Brain (organoid and tissue), 16 donors: ENCODE measurements at places on chromosomes 7 and 10. TPM values are rescaled to one million over a fixed set of nuclear protein-coding genes. Genes with fewer than 3 reads are reported as not detected.

DNA sequence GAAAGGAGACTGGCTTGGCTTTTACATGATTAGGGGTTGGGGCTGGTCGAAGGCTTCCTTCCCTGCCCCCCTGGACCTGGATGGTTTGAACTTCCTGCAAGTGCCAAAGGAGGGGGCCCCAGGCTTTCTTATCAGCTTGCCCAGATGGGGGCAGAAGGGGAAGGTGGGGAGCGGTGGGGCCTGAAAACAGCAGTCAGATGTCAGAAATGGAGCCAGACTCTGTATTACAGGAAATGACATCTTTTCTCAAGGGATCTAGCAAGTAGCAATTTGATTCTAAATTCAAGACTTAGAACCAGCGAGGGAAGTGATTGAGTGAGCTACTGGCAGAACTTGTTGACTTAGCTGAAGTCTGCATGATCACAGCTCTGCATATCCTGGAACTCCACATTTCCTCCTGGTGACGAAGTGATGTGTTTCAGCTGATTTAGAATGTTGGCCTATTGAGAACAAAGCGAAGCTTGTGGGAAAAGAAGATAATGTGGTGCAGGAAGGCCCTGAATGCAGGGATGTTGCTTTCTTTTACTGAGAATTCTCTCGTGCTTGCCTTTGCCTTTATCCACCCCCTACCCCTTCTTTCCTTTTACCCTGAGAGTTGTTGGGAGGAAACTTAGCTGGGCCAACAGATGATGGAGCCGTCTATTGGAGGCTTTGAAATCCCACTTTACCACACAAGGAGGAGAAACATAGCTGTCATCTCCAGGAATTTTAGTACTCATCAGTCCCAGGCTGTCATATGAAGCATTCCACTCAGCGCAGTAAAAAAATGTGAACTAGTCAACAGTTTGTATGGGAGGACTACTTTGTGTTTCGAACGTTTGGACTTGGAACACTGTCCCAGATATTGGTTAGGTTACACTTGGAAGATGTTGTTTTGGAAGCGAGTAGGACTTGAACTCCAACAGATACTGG, 43.2 kb downstream of the CCNY start:
- DNase-seq, result no peak

DNA sequence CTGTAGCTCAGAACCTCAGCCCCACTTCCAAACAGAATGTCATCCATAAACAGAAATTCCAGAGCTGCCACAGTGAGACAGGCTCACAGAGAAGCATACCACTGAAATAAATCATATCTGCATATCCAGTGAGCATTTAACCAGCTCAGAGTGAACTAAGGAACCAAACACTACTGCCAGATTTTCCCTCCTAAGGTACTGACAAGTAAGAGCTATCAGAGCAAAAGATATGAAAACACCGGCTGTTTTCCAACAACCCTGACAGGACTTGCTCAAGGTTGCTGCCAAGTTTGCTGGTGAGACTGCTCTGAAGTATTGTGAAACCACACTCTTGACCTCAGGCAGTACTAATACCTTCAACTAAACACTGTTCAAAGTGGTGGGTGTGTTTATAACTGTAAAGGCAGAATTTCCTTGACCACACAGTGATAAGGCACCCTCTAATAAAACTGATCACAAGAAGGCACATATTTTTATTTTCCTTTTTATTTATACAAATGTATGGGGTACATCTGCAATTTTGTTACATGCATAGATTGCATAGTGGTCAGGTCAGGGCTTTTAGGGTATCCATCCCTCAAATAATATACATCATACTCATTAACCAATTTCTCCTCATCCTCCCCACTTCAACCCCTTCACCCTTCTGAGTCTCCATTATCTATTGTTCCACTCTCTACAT, 18.3 kb downstream of the SGMS1 start:
- no peak for DNase-seq

GRCh38 chr10:90859321-90859751, 1.5 kb upstream of the HTR7 start:
- no peak for DNase-seq

DNA sequence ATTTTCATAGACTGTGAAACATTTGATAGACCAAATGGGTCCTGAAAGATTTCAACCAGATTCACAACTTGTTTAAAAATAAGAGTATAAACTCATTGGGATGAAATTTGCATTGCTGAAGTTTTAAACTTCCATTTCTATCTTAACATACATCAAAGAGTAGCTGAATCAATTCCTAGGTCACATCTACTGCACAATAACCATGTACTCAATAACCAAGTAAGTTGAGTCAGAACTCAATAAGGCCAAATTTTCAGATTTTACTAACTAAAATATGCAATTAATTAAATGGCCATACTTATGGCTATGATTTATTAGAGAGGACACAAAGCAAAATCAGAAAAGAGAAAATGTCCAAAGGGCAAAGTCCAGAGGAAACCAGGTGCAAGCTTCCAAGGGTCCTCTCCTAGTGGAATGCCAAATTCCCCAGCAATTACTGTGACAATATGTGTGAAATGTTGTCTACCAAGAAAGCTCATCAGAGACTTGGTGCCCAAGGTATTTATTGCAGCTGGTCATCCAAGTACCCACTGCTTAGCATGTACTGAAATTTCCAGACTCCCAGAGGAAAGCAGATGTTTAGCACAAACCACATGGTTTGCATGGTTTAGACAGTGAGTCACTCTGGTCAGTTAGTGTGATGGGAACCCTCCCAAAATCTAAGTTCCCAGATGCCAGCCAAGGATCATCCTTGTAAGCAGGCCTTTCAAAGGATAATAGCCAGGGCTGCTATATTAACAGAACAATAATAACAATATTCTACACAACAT, 238.9 kb downstream of the IPMK start:
- no peak for DNase-seq

DNA sequence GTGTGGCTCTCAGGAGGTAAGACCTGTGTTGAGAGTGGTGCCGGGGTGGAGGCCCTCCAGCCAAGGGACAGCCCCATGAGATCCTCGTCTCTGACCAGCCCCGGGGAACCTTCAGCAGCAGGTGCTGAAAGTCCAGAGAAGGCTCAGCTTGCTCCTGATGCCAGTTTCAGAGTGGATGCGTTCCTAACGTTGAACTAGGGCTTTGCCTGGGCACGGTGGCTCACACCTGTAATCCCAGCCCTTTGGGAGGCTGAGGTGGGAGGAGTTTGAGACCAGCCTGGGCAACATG, 45.7 kb downstream of the BAIAP2L1 start:
- DNase-seq, result no peak

DNA sequence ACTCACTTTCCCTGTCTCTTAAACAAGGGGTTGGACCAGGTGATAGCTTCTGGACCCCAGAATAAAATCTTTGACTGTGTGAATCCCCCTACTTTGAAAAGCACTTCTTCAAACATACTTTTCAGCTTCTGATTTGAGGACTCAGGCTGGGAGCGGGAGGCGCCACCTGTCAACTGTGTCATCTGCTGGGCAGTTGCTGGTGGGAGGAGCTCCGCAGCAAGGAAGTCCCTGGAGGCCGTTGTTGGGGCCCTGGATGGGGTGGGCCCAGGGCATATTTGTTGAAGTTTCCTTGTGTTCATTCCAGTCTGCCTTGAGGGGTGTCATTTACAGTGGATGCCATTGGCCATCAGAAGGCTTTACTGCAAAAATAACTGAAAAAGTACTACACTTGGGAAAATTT, 197.7 kb downstream of the CCDC3 start:
- no peak for DNase-seq

DNA sequence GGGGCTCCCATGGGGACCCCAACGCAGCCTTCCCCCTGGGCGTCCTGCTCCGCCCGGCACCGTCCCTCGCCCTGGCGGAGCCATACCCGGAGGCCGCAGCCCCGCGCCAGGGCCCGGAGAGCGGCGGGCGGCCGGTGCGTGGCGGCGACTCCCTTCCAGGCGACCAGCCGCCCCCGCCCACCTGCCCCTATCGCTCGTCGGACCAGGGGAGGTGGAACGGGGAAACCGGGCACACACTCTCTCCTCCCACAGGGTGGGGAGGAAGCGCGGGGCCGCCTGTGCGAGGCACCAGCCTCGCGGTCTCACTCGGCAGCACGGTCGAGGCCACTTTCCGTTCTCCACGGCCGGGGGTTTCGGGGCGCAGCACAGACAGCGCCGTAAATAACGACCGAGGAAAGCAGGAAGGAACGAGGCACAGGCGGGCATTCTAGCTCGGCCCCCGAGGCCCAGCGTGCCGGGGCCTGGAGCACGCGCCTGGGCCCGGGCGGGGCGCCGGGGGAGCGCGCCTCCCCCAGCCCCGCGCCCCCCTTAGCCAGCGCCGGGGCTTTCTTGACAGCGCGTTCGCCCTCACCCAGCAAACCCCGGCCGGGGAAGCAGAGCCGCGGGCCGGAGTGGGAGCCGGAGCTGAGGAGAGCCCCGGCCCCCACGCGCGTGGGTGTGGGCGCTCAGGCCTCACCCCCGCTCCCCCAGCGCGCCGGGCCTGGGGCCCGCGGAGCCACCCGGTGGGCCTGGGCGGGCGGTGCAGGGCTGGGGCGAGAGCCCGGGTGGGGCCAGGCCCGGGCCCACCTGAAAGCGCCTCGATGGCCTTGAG, 936 bp downstream of the IGF2BP3 start:
- peak; percentile 55 for DNase-seq

DNA sequence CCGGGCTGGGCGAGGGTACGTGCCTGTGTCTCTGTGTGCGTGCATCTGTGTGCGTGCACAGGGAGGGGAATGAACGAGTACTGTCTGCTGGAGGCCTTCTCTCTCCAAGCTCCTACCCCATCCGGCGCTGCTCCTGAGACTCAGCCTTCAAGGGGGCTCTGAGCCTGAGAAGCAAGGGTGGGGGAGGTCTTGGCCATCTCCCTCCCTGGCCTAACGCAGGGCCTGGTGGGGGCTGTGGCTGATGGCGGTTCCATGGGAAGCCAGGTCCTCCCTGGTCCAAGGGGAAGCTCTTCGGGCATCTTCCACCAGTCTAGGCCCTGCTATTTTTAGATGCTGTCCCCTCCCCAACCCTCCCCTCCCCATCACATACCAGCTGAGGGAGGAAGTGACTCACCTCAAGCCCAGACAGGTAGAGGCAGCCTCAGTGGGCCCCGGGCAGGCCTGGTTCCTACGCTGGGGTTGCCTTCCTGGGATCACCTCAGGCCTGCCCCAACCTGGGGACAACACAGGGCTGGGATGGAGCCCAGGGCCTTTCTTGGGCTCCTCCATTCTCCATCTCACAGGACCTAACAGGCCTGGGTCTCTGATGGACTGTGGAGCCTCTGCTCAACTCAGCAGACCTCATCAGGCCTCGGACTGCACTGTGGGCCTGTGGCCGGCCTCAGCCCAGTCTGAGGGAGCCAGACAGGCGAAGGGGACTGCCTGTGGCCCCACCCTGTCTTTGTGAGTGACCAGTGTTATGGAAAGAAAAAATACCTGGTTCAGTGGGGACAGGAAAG, 32.2 kb downstream of the DNAJB12 start:
- DNase-seq, result no peak

DNA sequence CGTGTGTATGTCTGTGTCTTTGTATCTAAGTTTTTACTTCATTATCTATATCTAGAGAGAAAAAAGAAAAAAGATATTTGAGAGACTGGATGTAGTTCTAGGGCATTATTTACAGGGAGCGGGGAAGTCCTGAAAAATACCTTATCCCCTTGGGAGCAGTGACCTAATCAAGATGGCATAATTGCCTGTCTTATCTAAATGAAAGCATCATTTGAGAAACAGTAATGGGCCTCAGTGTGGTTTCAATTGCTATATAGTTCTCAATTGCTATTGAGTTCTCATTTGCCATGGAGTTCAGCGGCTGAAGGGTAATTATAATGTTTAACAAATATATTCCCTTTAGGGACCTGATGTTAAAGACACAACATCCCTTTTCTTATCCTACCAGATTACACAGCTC, 216.5 kb downstream of the PLXNA4 start:
- DNase-seq, result no peak

DNA sequence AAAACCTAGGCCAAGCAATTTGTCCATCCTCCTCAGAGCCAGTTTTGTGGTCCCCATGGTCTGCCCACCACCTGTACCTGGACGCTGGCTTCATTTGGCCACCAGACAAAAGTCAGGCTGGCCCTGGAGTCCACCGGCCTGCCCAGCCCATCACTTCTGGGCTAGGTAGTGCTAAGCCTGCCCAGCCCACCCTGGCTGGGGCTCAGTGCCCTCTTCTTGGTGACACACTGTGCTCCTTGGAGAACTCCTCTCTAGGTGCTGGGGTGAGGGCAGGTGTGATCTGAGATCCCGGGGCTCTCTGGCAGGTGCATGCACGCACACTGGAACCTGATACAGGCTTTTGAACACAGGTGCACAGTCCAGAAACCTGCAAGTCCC, 1.1 kb downstream of the AIFM2 start:
- no peak for DNase-seq

DNA sequence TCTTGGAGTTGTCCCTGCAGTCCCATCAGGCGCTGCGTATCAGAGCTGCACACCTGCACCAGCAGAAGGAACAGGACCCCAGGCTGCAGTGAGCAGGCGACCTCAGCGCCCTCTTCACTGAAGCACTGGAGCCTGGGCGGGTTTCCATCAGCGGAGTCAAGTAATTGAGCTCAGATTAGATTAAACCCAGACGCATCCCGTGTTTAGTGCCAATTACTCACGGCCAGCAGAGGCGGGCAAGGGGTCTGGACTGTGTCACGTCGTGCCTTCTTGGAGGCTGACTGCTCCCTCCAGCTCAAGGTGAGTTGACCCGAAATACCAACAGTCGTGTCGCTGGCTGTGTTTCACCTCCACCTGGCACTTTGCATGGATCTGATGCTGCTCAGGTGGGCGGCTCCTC, 123.6 kb downstream of the CXCL12 start:
- no peak for DNase-seq

DNA sequence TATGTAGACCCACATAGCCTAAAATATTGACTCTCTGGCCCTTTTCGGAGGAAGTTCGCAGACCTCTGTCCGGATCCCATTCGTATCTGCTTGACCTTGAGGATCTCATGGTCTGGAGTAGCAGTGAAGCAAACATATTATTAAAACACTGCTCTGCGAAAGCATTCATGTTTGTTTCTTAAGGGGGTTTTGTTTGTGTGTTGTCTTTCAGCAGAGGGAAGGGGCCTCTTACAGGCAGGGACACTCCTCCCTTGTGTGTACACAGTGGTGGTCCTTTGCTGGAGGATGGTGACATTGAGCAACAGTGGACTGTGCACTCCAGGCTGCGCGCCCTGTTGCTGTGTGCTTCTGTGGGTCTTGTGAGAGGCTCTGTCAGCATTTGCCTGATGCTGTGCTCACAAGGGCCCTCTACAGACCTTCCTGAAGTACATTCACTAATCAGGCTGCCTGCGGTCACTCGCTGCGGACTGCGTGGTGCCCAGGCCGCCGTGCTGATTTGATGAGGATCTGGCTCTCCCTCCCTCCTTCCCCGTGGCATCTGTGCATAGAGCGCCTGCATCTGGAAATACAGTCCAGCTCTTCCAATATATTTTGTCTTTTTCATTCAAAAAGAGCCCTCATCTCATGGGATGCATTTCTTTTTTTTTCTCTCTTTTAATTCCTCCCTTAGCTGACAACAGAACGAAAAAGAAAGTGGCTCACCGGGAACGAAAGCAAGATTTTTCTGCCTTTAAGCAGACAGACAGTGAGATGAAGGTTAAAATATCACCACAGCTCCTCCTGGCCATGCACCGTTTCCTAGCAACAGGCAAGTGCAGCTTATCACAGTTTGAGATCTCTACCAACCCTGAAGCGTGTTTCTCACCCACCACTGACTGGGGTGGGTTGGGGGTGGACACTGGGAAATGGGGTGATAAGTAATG, 135.8 kb downstream of the CNNM2 start:
- peak; percentile 61 for DNase-seq

- no peak for DNase-seq
These were observed 146.0 kb downstream of the FANK1 start for GRCh38 chr10:126042354-126042753.

GRCh38 chr10:122565766-122566206, 5.2 kb downstream of the DMBT1 start:
- peak; percentile 94 for DNase-seq

Gene CACNB2
- 2.9 TPM for polyA plus RNA-seq

Gene TCF7L2
- 6.1 TPM for polyA plus RNA-seq

Gene IFIT1B
- polyA plus RNA-seq, result not detected

Gene LOXL4
- polyA plus RNA-seq, result 0.25 TPM
